ENCODE measurements at places on chromosomes 12 and 14. TPM values are rescaled to one million over a fixed set of nuclear protein-coding genes. Genes with fewer than 3 reads are reported as not detected.
A peak's percentile ranks its signal among the peaks of the same experiment; 100 is the strongest.

- DNase-seq: no peak
These were observed 68.2 kb upstream of the OVCH1 start for GRCh38 chr12:29565727-29566126.

SLC17A8 gene
- total RNA-seq: 2.7 TPM

DNA sequence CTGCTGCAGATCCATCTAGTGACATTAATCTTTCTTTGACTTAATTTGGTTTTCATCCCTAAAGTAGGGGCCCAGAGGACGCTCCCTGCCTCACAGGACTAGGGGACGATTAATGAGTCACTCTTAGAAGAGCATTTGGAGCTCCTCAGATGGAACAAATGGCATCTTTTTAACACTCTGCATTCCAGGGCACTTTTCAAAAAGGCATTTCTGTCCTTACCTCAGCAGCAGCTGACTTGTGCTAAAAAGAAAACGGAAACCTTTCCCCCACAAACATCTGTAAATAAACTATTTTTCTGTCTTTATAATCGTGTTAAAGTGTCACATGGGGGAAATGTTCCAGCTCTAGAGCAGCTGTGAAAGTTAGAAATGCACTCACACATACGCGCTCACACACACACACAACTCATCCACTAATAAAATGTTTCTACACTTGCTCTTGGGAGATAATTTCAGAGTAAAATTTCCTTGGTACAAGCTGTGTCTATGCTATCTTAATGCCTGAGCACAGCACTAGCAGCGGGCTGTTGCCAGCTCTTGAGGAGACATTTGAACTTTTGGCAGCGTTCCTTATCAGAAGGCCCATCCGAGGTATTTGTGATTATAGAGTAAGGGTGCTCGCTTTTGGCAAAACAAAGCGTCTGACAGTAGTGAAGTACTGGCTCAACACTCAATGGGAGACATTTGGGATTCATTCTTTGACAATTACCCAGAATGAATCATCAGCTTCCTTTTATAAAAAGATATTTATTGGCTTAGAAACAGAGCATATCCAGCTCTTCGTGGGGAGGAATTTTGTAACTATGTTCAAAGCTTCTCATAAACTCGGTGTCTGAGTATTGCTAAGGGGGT lies 141.3 kb downstream of the PLXNC1 start:
- no peak for DNase-seq

PLCZ1 gene
- total RNA-seq: not detected

- no peak for DNase-seq
These were observed 23.6 kb downstream of the OR11H4 start for GRCh38 chr14:20262642-20263128.

BDKRB2 gene
- total RNA-seq: 38.6 TPM

GRCh38 chr12:50102646-50103309 lies 1.0 kb upstream of the GPD1 start:
- no peak for DNase-seq

NAV3 gene
- 5.3 TPM for total RNA-seq

- DNase-seq: peak; percentile 43
These were observed 53.8 kb downstream of the TESC start for GRCh38 chr12:117045160-117046010.

DNA sequence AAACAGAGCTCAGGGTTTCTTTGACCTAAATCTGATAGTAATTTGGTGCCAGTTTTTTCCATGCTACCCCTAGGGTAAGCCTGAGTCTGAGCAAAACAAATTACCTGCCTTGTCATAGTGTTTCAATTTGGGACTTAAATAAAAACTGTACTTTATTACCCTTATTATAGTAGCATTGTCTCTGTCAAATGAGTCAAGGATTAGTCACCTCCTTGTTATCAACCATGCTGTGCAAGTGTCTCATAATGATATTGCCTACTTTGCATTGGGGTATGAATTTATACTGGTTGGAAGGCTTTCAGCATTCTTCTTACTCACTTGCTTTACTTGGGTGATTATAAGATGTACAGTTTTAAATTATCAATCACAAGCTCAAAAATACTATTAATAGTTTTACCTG lies 380.0 kb downstream of the LRFN5 start:
- DNase-seq: no peak

DNA sequence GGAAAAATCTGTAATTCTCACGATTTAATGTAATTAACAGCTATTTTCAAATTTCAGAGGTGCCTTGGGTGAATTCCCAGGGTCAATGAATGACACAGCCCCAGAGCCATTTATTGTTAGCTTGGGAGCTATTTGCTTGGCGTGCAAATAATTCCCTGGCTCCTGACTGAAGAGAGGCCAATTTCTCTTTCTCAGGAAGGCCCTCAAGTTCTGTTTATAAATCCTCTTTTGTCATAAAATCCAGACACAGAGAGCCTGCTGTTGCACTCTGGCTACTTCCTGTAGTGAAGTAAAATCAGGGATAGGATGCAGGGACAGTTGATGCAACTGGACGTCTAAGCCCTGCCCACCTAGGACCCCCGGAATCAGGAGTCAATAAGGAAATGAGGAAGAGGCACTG lies 154.3 kb downstream of the TMX1 start:
- DNase-seq: no peak

DNA sequence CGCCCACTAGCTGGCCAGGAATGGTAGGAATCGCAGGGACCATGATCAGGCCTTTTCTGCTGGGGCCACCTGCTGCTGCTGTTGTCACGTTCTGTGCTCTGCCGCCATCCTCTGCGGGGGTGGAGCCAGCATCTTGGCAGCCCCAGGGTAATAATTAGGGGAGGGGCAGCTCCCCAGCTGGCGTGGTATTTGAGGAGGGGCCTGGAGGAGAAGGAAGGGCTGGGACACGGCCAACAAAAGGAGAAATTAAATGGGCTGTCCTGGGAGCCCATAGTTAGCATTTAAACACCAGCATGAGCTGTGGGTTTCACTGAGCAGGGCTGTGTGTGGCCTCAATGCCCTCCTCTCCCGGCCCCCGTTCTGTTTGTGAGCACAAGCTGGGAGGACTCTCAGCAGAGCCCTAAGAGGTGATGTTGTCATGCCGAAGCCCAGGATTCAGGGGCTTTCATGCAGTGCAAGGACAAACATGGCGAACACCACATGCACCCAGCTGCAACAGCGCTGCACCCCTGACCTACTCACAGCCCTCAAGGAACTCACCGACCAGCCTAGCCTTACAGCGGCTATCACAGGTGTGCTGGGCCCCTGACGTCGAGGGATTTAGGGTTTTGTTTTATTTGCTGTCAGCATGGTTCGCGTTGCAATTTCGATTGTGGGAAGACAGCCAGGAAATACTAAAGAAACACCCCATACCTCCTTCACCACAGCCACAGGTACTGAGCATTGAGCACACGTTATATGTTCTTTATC lies 324.3 kb downstream of the CACNA1C start:
- peak; percentile 16 for DNase-seq

- DNase-seq: no peak
These were observed 257.7 kb downstream of the BTG1 start for GRCh38 chr12:91887957-91888356.

GRCh38 chr12:118371321-118372282 lies 1.1 kb downstream of the TAOK3 start:
- DNase-seq: peak; percentile 57

DNA sequence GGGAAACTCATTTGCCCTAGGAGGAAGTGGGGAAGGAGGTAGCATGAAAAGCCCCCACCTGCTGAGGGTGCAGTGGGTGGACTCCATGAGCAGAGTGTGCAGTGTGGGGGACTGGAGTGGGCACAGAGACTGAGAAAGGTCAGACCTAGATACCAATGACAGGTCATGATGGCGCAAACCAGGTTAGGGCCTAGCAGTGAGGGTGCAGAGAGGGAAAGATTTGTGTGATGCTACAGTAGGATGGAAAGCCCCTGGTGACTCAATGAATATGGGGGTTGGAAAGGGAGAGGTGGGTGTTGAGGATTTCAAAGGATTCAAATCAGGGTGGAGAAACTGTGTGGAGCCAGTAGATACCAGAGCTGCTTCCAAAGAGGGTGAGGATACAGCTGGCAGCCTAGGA lies 319.2 kb downstream of the DPF3 start:
- DNase-seq: no peak

GRCh38 chr12:13609894-13610679 lies 371.3 kb downstream of the GRIN2B start:
- no peak for DNase-seq

GRCh38 chr12:127108360-127109215 lies 1158.4 kb upstream of the TMEM132C start:
- no peak for DNase-seq

AGAP2 gene
- 1.3 TPM for total RNA-seq

DNA sequence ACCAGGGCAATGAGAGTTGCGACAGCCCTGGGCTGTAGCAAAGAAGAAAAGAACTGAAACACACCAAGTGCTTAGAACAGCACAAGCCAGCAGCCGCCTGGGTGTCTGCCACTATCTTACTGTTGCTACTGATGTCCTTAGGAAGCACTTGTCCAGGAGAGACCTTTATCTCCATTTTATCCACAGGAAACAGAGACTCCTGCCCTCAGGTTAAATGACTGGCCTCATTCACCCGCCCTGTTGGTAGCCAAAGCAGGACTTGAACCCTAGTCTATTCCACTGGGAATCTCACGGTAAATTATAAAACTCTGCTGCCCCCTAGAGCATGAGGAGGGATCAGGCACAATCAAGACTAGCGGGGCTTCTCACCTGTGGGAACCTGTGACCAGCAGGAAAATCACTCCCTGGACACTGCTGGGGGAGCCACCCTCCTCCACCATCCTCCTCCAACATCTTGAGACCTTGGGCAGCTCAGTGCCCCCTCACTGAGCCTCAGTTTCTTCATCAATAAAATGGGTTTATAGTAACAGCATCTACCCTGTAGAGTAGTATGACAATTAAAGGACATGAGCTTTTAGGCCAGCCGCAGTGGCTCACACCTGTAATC lies 20.5 kb upstream of the TESC start:
- DNase-seq: peak; percentile 41

GRCh38 chr12:24488091-24488596 lies 460.8 kb downstream of the BCAT1 start:
- DNase-seq: no peak

FAM181A gene
- total RNA-seq: not detected

CHST11 gene
- total RNA-seq: 3.3 TPM

PFKM gene
- 37.3 TPM for total RNA-seq

GRCh38 chr12:108371801-108372344 lies 32.8 kb upstream of the CMKLR1 start:
- no peak for DNase-seq

DNA sequence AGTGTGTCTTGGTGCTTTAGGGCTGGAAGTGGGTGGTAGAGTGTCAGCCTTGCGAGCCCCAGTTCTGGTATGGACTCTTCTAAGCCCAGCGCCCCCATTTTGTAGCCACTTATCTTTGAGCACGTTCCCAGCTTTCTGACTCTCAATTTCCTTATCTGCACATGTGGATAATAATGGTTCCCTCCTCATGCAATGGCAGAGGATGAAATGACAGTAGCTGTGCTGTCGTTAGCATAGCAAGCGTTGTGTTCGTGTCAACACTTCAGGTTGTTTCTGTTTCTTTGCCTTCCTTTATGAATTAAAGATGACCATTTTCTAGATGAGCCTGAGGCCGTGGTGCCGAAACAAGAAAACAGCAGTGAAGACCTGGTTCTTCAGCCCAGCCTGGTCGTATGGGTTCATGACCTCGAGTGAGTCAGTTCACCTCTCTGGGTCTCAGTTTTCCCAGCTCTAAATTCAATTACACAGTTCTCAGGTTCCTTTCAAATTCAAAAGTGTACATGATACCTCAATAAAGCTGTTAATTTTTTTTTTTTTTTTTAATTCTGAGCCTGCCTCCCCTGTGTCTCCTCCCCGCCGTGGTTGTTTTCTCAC lies 233.0 kb downstream of the SLC41A2 start:
- no peak for DNase-seq

KIAA0586 gene
- total RNA-seq: 15.1 TPM

DNA sequence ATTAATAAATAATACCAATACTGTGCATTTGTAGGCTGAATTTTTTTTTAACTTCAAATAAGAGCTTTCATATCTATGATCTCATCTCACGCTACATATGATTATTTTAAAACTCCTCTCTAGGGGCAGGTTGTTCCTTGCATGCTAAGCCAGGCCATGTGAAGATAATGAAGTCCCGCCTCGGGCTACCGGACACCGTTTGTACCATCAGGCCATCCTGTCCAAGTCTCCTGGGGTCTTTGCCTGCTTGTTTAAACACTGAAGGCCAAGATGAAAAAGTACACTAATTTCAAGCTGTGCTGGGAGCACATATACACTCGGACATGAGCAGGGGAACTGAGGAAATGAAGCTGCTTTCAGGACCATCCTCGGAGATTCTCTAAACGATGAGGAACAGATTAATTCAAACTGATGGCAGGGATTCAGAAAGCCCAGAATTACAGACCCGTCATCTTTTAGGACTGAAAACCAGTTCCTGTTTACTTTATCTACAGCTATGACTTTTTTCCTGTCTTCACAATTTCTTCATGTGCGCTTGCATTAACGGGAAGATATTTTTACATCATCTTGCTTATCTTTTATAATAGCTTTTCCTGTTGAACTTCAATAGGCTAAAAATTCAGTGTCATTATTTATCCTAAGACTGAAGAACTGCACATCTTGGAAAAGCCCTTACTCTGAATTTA lies 6.3 kb upstream of the ABHD12B start:
- no peak for DNase-seq

DNA sequence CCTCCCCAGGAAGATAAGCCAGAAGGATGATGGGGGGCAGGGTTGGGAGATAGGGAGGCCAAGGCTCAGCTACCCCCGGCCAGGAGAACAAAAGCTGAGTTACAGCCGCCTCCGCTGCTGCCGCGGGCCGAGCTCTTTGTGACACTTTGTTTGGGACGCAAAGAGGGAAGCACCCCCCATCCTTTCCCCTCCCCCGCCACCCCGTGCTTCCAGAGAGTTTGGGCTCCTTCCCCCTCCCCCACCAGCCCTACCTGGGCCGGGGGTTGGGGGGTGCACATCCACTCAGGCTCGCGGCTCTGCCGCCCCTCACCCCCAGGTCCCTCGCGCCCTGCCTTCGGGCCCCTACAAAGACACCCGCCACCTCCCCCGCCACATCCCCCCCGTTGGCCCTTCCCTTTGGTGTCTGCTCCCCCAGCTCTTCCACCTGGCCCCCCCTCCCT lies 799 bp downstream of the ZNF219 start:
- DNase-seq: peak; percentile 66

DNA sequence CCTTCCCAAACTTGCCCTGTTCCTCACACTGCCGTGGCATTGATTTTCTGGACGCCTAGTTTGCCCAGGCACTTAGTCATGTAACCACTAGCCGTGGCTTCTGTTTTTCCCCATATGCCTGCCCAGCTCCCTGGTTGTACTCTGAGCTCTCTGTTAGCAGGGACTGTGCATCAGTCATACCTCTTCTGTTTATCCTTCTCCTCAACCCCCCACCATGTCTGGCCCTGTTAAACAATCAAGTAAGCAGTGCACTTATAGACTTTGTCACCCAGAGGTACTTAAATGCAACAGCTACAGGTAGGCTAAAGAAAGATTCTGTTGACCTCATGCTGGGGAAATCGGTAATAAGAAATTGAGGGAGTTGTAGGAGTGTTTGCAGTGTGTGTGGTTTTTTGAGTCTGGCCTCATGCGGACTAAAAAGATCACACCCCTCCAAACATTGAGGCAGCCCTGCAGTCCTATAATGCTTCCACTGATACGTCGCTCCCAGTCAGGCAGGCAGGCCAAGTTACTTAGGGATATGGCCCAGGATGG lies 17.0 kb downstream of the UBE3B start:
- DNase-seq: no peak

GRCh38 chr14:63523735-63524426 lies 19.3 kb downstream of the PPP2R5E start:
- DNase-seq: no peak

Data from mucosa of descending colon (tissue), 3 donors.